ENCODE measurements at places on chromosomes 5 and 9. TPM values are rescaled to one million over a fixed set of nuclear protein-coding genes. Genes with fewer than 3 reads are reported as not detected.

- H3K27ac ChIP-seq = peak overlapping the region; percentile 21
- no peaks in the 10 kb centered on the region for H3K36me3 ChIP-seq
- peak; percentile 50 for DNase-seq
- H3K4me1 ChIP-seq = peaks cover 4% of the 10 kb centered on the region
Measured at GRCh38 chr5:173268750-173269432, 33.9 kb upstream of the NKX2-5 start.

DNA sequence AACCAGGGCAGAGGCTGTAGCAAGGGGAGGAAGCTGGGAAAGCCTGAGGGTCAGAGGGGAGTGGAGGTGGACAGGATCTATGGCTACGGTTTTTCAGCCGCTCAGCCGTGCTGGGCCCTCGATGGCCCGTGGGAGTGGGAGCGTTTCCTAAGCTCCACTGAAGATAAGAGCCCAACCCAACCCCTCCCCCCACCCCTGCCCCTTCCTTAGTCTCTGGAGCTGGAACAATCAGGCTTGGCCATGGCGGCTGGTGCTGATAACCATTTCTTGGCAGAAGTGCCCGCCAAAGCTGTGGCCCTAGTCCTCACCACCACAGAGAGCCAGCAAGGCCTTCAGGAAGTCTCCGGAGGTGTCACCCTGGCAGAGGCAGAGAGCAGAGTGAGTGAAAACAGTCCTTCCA is 20.3 kb upstream of the TNIP1 start:
- DNase-seq = no peak
- peak overlapping the region; percentile 37 for H3K27ac ChIP-seq
- no peak overlapping the region for H3K4me3 ChIP-seq
- H3K4me1 ChIP-seq = peaks cover 12% of the 10 kb centered on the region
- H3K27me3 ChIP-seq = no peaks in the 10 kb centered on the region

GRCh38 chr5:13278148-13278547 is 666.3 kb downstream of the DNAH5 start:
- no peaks in the 10 kb centered on the region for H3K36me3 ChIP-seq
- H3K27me3 ChIP-seq = no peaks in the 10 kb centered on the region
- DNase-seq = no peak
- H3K4me1 ChIP-seq = no peaks in the 10 kb centered on the region
- no peak overlapping the region for H3K27ac ChIP-seq

DNA sequence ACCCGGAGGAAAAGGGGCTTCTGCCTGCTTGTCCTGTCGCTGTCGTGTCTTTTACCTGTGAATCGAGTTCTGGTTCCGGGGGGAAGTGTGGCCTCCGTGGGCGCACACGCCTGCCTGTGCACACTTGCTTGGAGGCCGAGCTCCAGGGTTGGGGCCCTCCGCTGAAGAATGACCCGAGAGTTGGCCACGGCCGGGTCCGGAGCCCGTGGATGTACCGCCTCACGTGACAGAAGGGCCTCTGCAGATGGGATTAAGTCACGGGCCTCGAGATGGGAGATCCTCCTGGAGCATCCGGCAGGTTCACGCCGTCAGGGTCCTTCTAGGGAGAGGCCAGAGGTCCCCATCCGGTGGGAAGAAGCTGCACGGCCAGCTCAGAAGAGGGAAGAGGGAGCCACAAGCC is 81.0 kb downstream of the KCNT1 start:
- no peaks in the 10 kb centered on the region for H3K27me3 ChIP-seq
- no peak overlapping the region for H3K27ac ChIP-seq
- no peak overlapping the region for H3K4me3 ChIP-seq
- H3K4me1 ChIP-seq = no peaks in the 10 kb centered on the region
- no peak for DNase-seq

- no peaks in the 10 kb centered on the region for H3K36me3 ChIP-seq
- DNase-seq = no peak
- no peak overlapping the region for H3K27ac ChIP-seq
- no peak overlapping the region for H3K4me3 ChIP-seq
Measured at GRCh38 chr5:33788922-33789566, 102.7 kb downstream of the ADAMTS12 start.

DNA sequence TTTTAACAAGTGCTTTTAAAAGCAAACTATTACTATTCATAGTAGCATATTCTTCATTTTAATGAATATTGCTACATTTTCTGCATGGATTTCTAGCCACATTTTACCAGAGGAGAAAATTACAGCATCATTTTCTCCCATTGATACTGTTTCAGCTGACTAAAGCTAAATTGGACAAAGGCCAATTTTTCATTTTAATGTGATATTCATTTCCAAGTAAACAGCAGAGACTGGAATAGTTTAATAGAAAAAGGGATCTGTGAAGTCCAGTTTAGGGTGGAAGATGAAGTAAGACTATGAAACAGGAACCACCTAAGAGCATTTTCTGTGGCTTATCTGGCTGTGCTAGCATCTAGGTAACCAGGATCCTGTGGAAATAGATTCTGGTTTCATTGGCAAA is 128.1 kb downstream of the GIN1 start:
- no peak overlapping the region for H3K4me3 ChIP-seq
- H3K27ac ChIP-seq = no peak overlapping the region
- H3K27me3 ChIP-seq = no peaks in the 10 kb centered on the region

DNA sequence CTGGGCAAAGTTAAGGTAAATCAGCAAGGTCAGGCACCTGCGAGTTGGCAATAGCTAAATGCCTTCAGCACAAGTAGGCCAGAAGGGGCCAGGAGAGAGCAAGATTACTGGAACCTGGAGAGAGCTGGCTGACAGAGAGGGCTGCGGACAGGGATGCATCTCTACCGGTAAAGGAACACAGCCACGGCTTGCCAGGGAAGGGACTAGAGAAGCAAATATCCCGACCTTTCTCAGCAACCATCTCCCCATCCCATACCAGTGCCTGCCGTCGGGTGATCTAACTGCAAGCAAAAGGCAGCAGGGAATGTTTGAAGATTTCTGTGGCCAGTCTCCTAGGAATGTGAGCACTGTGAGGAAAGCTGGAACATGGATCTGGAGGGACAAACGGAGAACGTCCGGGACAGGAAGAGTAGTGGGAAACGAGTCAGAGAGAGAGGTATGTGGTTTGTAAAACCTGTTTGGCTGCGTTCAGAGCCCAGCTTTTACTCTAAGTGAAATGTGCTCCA is 15.9 kb upstream of the ABLIM3 start:
- no peak overlapping the region for H3K4me3 ChIP-seq
- no peaks in the 10 kb centered on the region for H3K36me3 ChIP-seq
- H3K4me1 ChIP-seq = no peaks in the 10 kb centered on the region

- DNase-seq = no peak
- no peaks in the 10 kb centered on the region for H3K36me3 ChIP-seq
- no peak within 1 kb of the TSS for H3K4me3 ChIP-seq
- no peaks in the 10 kb centered on the region for H3K27me3 ChIP-seq
- H3K4me1 ChIP-seq = no peaks in the 10 kb centered on the region
- no peak within 1 kb of the TSS for H3K27ac ChIP-seq
Measured at GRCh38 chr5:141192110-141192725, at the start of gene PCDHB10. Gene PCDHB10 (plus strand): TSS chr5:141192353. CDS start chr5:141192553, 200 bp downstream.

MLANA gene
- total RNA-seq = not detected

CER1 gene
- not detected for total RNA-seq

- no peak overlapping the region for H3K4me3 ChIP-seq
- H3K36me3 ChIP-seq = no peaks in the 10 kb centered on the region
- peak; percentile 10 for DNase-seq
- H3K27ac ChIP-seq = no peak overlapping the region
Measured at GRCh38 chr9:93261735-93262523, 78.0 kb downstream of the WNK2 start.

RPS23 gene
- 7,169 TPM for total RNA-seq

All from ovary (tissue), 10 donors.